ENCODE measurements at places on chromosomes 11 and 22.

DNA sequence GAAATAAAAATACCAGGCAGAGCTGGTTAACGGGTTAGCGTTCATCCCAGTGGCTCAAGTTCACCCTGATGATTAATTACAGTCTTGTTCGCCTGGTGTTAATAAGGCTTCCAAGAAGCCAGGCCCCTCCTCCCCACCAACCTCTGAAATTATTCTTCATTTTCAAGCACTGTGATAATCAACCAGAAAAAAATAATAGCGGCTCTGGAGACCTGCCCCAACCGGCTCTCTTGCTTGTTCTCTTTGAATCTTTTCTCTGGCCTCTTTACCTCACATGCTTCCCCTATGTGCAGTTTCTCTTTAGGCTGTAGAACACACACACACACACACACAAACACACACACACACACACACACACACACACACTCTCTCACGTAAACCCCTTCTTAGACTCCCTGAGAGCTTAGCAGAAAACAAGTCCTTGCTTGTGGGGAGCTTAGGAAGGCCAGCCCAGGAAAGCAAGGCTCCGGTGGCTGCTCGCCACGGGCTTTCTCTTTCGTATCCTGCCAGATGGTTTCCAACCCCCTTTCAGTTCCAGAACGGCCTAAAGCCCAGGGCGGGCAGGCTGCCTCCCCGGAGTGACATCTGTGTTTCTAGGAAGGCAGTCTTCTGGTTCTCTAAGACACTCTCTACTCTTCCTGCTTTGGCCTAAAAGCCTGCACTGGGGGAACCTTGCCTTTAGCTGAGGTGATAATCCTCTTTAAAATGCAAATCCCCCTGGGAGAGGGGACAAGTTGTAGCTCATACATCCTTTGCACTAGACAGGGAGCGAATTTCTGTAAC lies 106.4 kb upstream of the SESN3 start:
- no peak for DNase-seq

DNA sequence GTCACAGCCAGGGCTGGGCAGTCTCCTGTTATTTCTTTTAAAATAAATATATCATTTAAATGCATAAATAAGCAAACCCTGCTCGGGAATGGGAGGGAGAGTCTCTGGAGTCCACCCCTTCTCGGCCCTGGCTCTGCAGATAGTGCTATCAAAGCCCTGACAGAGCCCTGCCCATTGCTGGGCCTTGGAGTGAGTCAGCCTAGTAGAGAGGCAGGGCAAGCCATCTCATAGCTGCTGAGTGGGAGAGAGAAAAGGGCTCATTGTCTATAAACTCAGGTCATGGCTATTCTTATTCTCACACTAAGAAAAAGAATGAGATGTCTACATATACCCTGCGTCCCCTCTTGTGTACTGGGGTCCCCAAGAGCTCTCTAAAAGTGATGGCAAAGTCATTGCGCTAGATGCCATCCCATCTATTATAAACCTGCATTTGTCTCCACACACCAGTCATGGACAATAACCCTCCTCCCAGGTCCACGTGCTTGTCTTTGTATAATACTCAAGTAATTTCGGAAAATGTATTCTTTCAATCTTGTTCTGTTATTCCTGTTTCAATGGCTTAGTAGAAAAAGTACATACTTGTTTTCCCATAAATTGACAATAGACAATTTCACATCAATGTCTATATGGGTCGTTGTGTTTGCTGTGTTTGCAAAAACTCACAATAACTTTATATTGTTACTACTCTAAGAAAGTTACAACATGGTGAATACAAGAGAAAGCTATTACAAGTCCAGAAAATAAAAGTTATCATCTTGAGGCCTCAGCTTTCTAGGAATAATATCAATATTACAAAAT lies 13.4 kb downstream of the OR51B4 start:
- DNase-seq, result no peak

- DNase-seq, result no peak
These were observed 5.1 kb downstream of the FLRT1 start for GRCh38 chr11:64040684-64041322.

DNA sequence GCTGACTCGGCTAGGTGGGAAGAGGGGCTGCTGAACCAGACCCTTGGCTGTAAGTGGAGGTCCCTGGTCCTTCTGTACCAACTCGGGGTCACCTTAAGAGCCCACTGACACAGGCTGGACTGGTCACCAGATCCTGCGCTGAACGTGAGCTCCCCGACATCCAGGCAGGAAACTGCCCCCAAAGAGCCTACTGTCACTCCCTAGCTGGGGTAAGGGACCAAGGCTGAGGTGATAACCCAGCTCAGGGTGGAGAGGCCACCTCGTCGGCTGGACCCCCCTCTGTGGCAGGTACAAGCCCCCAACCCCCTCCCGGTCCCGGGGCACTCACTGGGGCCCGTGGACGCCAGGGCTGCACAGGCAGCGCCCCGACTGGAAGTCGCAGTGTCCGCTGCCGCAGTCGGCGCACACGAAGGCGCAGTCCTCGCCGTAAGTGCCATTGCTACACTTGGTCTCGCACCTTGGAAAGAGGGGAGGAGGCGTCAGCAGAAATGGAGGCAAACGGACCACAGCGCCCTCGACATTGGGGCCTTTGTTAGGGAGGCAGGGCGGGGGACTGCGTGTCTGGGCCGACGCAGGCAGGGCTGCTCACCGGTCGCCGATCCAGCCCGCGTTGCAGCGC lies 7.4 kb downstream of the SCARF2 start:
- DNase-seq, result no peak

DNA sequence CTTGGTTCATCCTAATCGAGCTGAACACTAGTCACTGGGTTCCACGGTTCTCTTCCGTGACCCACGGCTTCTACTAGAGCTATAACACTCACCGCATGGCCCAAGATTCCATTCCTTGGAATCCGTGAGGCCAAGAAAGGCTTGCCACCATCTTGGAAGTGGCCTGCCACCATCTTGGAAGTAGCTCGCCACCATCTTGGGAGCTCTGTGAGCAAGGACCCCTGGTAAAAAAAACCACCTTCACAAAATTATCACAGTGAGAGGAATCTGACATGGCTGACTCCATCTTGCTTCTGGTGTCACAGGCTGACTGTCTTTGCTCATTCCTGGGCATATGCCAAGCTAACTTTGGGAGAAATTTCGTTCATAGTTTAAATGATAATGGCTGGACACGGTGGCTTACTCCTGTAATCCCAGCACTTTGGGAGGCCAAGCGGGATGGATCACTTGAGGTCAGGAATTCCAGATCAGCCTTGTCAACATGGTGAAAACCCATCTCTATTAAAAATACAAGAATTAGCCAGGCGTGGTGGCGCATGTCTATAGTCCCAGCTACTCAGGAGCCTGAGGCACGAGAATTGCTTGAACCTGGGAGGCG lies 18.9 kb upstream of the KCTD14 start:
- DNase-seq, result no peak

- DNase-seq, result no peak
These were observed 816 bp upstream of the PHRF1 start for GRCh38 chr11:575313-575995.

DNA sequence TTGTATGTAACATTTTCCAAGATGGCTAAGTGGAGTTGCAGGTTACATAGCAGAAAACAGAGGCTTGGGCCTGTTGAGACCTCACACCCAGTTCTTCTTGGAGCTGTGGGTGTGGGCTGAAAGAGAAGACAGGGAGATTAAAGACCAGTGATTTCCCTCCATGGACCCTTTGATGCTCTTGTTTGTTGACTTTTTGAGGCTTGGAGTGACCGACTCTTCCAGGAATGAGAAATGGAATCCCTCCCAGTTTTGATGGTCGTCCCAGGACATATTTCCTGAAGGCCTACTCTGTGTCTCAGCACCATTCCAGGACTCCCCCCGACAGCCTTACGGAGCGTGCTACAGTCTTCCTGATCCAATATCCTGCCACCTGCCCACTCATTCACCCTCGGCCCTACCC lies 96.9 kb downstream of the PTPRJ start:
- DNase-seq, result no peak

GRCh38 chr11:113242767-113243397 lies 71.5 kb upstream of the TTC12 start:
- DNase-seq, result no peak

DNA sequence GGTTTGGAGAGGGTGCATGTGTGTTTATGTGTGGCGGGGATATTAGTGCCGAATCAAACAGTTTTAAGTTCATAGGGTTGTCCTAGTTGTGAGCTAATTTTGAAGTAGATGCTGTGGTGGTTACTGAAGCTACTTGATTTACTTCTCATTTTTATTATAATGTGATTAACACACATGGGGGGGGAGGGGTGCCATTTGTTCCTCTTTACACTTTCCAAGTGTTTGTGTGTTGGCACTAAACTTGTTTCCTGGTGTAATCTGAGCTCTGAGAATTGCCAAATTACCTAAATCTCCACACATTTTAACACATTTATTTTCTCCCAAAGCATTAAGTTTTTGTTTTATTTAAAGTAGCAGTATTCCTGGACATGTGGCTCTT lies 60.1 kb downstream of the ZNRF3 start:
- no peak for DNase-seq

DNA sequence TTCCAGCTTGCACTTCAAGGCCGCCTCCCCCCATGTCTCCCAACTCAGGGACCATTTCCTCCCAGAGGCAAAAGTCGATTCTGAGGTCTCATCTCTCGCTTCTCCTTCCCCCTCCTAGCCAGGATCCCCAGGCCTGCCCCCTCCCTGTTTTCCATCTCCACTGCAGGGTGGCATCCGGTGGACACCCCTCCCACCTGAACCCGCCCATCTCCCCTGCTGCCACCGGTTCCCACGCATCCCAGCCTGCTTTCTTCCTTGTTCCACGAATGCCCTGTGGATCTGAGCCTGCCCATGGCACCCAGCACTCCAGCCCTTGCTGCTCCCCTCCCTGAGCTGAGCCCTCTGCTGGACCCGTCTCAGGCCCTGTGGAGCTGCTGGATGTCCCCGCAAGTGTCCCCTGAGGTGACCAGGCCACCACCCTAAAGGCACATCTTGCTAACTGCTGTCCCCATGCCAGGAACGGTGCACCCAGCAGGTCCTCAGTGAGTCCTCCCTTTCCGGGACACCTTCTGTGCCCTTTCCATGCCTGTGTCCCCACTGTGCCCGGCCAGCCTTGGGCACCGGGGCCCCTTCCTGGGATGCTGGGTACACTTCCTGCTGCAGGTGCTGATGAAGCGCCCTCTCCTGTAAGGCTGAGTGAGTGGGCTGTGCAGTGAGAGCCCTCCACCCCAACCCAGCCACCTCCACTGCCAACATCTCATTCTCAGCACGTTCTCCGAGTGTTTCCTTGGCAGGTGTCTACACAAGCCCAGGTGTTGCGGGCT lies 936 bp downstream of the IL17REL start:
- DNase-seq, result no peak

DNA sequence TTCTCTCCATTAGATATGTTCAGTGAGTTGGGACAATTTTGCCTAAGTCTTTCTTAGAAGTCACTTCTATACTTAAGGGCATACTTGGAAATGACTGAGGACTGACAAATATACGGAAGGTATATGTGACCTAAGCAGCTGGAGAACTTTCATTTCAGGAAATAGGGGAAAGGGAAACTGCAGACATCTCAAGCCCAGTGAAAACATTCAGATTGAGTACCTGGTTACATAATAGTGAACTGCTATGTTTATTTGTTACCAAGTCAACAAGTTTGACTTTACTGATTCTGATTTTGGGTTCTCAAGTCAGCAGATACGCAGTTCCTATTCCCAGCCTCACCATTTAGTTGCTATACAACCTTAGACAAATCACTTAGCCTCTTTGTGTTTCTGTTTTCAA lies 1173.9 kb downstream of the LRRC4C start:
- DNase-seq, result no peak

All from activated T-helper 1 cell treated with Interleukin-2 at 50 U/mL for 16 hours (primary cell).